ENCODE measurements at places on chromosomes 2 and 18.

- no peak for DNase-seq
These were observed 7.9 kb upstream of the TANK start for GRCh38 chr2:161152302-161152701.

GRCh38 chr18:74065366-74065765 is 82.3 kb downstream of the FBXO15 start:
- no peak for DNase-seq

- no peak for DNase-seq
These were observed 242.0 kb downstream of the HAUS1 start for GRCh38 chr18:46346213-46346612.

GRCh38 chr2:30235008-30235655 is 3.8 kb downstream of the LBH start:
- no peak for DNase-seq

DNA sequence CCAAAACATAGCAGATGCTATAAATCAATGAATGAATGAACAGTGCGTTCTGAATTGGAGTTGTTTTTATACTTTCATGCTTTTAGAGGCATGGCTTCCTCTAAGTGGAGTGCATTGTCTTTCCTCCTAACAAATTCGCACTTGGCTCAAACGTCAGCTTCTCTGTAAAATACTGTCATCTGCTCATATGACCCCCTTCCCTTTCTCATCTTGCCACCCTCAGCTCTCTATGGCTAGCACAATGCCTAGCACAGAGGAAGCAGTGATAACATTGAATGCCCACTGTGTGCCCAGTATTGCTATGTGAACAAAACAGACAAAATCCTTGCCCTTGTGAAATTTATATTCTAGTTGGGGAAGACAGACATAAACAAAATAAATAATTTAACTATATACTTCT is 258.8 kb downstream of the MREG start:
- DNase-seq, result no peak

- no peak for DNase-seq
These were observed 53.9 kb upstream of the SEC11C start for GRCh38 chr18:59085797-59086196.

DNA sequence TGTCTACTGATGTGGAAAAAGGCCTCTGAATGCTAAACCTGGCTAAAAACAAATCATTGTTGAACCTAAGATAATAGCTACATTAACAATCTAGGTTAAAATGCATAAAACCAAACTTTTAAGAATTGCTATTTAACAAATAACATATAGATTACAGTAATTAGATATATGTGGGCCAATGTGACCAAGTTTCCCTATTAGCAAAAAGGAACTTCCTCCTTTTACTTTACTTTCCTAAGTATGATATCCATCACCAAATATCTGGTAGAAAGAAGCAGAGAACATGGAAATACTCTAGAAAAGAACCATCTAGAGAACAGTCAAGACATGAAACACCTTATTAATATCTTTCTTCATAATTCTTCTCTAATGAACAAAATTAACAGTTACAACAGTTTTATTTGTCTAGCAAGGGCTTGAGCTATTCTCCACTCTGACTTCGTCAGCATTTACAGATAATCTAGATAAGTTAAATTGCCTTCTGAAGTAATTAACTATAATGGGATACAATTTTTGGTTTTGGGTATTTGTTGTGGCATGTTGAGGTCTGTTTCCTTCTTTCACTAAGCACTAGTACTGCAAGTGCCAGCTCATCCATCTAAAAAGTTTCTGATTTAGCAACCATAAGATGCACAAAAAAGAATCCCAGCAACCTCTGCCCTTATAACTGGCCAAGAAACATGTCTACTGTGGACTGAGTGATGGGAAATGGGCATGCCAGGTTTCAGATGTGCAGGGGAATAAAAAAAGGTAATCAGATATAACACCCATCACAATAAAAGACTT is 53.3 kb downstream of the MEMO1 start:
- DNase-seq, result no peak

GRCh38 chr2:111164078-111164477 is 43.4 kb downstream of the BCL2L11 start:
- DNase-seq, result no peak

GRCh38 chr2:95079199-95079683 is 42.4 kb downstream of the MRPS5 start:
- no peak for DNase-seq

GRCh38 chr18:24985586-24985985 is 366.4 kb downstream of the ZNF521 start:
- DNase-seq, result no peak

DNA sequence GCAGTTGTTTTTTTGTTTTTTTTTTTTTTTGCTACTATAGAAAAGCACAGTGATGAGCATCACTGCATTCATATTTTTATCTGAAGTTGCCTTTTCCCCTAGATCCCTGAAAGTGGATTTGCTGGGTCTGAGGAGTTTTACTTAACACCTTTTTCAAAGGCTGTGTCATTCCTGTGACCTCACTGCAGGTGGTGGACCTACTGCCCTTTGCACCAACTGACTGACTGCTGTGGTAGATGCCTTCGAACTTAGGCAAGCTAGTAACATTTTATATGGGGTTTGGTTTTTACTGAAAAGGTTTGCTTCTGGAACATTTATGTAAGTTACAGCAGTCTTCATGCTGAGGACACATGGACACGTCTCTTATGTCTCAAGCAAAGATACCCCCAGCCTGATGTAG is 36.2 kb downstream of the SPTBN1 start:
- DNase-seq, result no peak

DNA sequence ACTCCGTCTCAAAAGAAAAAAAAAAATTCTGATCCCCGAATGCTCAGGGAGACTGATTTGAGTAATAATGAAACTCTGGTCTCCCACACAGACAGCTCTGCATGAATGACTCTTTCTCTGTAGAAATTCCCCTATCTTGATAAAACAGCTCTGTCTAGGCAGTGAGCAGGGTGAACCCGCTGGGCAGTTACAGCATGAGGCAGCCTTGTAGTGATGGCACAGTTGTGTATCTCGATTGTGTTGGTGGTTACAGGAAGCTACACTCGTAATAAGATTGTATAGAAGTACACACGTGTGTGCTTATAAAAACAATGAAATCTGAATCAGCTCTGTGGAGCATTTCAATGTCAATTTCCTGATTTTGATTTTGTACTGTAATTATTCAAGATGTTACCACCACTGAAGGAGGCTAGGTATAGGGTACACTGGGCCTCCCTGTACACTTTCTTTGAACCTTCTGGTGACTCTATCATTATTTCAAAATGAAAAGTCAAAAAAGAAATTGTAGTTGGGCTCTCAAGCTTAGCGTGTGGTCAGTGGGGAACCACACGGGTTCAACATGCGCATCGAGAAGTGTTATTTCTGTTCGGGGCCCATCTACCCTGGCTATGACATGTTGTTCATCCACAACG is 34.9 kb upstream of the ATP8B1 start:
- DNase-seq, result no peak

- no peak for DNase-seq
These were observed 67.3 kb downstream of the APOB start for GRCh38 chr2:20976527-20976926.

- DNase-seq, result no peak
These were observed 11.4 kb downstream of the ASIC4 start for GRCh38 chr2:219525533-219526232.

DNA sequence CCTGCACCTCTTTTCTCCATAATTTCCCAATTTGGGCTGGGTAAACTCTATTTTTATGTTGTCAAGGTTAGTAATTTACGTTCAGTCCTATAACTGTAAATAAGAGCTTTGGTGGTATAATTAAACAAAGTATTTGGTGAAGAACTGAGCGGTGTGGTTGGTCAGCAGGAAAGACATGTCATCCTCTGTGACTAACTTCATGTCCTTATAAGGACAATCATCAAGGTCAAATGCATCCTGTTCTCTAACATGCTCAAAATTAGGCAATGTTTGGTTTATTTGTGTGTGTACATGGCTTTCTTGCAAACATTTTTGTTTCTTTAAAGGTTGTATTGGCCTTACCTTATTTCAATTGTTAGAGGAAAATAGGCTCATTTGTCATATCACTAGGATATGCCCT is 121.5 kb upstream of the NABP1 start:
- no peak for DNase-seq

GRCh38 chr2:119678021-119678656 is 862 bp upstream of the TMEM177 start:
- no peak for DNase-seq

DNA sequence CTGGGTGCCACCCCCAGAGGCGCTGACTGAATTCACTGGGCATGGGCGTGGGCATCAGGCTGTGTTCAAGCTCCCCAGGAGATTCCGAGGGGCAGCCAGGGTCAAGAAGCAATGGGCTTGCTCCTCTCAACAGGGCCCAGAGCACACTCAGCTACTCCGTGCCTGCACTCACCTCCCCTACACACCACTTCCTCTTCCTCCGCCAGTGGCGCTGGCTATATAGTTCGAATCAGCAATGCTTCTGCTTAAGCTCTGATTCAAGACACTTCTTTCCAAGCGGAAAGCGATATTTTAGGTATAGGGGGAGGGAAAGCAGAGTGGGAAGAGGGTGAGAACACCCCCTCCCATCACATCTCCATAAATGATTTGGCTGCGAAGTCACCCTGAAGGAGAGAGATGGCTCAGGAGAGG is 42.1 kb downstream of the CRACDL start:
- DNase-seq, result no peak

- DNase-seq, result no peak
These were observed 36.5 kb upstream of the TFCP2L1 start for GRCh38 chr2:121321476-121321875.

DNA sequence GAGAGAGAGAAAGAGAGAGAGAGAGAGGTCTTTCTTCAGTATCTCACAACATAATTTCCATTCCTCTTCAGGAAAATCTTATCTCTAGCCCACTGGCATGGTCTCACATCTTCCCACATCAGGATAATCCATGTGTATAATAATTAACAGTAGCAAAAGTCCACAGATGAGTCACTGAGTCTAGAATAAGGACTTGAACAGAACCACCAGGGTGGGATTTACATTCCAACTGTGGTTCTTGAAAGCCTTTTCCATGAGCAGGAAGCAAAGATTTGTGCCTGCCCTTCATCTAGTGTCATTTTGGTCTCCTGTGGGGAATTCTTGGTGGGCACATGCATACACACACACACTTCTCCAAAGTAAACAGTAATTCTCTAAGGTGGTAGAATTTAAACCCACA is 107.1 kb upstream of the TCF4 start:
- DNase-seq, result no peak

GRCh38 chr2:65807942-65808341 is 375.5 kb upstream of the SPRED2 start:
- DNase-seq, result no peak

DNA sequence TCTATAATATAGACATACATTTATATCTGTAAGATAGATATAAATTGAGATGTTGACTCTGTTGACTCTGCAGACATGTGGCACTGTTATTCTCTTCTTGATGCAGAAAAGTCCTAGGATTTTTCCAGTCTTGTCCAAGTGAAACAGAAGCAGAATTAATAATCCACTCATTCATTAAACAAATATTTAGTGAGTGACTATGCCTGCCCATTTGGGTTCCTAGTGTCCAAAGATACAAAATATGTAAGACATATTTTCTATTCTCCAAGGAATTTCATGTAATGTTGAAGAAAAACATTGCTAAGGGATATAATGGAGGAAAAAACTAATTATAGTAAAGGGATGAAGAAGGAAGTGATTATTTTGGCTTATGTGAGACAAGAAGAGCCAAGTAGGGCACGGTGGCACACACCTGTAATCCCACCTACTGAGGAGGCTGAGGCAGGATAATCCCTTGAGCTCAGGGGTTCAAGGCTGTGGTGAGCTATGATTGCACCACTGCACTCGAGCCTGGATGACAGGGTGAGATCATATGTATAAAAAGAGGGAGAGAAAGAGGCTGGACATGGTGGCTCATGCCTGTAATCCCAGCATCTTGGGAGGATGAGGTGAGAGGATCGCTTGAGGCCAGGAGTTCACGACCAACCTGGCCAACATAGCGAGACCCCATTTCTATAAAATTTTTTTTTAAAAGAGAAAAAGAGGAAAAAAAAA is 19.9 kb upstream of the PLEKHH2 start:
- DNase-seq, result no peak

GRCh38 chr2:120892271-120892966 is 156.8 kb downstream of the GLI2 start:
- DNase-seq, result no peak

DNA sequence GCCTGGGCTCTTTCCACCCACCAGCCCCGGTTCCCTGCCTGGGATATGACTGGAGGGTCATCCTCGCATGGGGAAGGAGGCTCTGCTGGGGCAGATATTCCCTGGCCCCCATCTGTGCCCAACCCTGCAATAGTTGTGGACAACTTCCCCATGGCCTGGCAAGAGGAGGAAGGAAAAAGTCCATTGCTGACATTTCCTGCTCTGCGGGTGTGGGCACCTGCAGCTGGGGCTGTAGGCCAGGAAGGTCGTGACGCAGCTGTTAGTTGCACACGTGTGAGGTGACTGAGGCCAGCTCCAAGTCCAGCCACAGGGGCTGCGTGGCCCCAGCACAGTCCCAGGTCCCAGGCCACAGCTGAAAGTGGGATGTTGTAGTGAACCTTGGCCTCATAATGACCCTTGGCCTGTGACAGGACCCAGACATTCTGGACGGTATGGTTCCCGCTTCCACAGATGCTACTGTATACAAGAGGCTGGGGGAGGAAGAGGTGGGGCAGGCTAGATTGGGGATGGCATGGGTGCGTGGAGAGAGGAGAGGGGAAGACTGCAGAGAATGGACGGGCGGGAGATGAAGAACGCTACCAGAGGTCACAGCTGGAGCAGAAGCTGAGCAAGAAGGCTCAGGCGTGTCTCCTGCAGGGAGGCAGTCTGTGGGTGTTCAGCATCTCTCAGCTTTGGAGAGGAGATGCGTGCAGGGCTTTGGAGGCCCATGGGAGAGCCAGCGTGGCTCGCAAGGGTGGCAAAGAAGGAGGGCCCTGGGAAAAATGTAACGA is 22.1 kb downstream of the OTOF start:
- DNase-seq, result no peak

DNA sequence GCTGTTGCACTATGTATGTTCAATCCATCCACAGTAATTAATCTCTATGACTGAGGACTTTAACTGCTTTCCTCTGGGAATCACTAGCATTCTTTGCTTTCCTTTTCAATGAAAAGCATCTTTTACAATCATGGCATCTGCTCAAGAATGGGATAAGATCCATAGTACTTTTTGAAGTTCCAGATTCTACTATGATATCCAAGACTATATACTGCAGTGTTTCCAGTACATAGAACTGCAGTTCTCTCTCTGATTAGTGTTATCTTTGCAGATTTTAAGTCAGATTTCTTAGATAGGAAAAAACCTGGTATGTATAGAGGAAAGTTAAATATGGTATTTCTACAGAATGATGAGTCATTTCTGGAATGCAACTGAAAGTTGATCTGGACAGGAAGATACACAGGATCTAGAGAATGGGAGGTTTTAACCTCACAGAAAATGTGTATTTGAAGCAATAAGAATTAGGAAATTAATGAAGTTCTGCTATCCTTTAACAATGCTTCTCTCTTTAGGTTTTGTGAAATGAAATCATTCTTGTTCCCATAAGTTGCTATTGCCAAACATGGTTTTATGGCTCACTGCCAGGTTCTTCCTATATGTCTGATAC is 670.7 kb downstream of the ERBB4 start:
- DNase-seq, result no peak

- no peak for DNase-seq
These were observed 96.0 kb downstream of the WDR7 start for GRCh38 chr18:56747032-56747658.

Data from stimulated activated CD4-positive, alpha-beta T cell treated with anti-CD3 and anti-CD28 coated beads, Interleukin-1b, Interleukin-23, amount 100 ng/mL, for 24 hours (primary cell).